ENCODE measurements at places on chromosomes 12 and 14.

DNA sequence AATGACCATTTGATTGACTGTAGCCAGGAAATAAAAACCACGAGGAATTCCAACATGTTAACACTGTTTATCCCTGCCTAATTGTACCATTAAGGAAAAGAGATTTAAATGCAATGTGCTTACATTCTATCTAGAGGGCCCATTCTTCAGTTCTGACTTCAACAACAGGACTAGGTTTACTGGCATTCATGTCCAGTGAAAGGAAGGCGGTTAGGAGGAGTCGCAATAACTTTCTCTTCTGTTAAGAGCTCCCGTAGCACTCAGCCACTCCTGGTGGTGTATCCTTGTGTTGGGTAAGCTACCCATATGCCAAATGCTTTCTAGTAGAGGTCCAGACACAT is 154.7 kb downstream of the STXBP6 start:
- DNase-seq: no peak

DNA sequence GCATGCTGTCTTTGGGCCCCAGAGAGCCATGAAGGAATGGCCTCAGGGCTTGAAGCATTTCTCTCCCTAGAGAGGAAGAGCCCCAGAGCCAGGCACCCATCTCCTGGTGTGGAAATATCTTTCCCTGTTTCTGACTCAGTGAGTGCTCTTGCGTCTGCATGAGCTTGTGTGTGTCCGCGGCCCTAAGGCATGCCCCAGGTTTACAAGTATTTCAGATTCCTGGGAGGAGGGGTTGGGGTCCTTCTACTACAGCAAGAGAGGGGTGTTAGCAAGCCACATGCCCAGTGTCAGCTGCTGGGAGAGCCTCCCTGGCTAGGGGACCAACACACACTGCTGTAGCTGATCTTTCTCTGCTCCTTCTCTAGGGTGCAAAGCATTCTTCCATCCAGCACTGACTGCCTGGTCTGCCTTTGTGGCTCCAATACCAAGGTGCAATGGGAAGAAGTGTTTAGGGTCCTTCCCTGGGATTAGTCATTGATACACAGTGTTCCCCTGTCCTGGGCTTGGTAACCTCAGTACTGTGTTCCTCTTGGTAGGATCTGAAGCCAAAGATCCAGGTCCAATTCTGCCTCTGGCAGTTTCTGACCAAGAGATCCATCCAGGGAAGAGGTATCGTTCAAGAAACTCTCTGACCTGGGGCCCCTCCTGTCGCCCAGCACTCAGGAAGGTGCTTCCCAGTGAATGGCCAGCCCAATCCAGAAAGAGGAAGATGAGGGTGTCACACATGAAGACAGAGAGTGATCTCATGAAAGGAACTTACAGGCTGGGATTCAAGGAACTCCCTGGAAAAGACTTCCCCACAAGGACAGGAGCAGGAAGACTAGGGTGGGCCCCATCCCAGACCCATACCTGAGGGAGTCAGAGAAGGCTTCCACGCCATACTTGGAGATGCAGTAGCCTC is 3.1 kb downstream of the RDH16 start:
- DNase-seq: no peak

- no peak for DNase-seq
Measured at GRCh38 chr12:74204236-74204635, 333.4 kb upstream of the ATXN7L3B start.

DNA sequence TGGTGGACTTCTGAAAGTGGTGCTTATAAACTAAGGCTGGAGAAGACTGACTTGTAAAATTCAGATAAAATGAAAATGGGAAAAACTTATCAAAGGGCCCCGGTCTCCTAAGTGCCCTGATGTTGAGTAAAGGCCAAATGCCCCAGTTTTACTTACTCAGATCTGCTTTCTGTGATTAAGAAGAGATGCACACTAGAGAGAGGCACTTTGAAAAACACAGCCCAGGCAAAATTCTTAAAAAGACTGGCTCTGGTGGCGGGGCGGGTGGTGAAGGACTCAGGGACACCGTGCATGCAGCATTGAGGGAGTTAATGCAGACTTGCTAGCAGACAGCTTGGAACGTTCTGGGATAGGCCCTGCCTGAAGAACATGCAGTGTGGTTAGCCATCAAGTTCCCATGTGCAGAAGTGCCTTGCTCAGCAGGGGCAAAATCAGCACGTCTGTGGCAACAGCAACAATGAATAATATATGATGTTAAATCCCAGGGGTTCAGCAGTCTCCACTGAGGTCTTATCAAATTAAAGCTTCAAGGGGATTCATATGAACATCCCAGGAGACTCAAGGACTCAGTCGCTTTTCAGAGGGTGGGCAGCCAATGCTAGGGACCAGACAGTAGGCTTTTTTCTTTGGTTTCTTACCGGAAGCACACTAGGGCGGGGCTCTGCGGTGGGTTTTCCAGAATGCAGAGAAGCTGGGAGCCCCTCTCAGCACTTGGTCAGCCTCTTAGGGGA is 105.0 kb downstream of the DAD1 start:
- DNase-seq: no peak

GRCh38 chr14:20177433-20177974 is 13.2 kb upstream of the OR11G2 start:
- DNase-seq: no peak

DNA sequence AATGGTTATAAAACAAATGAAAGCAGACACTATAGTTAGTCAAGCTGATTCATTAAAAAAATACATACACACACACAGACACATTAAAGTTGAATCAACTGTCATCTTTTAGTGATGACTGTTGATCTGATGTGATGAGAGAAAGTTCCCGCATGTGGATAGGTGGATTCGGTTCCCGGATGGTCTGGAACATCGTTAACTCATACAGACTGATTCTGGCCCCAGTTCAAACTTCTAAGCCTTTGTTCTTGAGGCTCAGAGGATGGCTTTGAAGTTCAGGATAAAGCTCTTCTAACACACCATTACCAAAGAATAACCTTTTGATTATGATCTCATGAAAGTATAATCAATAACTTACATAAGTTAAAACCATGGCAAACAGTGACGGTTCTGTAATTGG is 27.5 kb downstream of the WIF1 start:
- DNase-seq: no peak

GRCh38 chr12:2696136-2696535 is 98.6 kb upstream of the FKBP4 start:
- no peak for DNase-seq

GRCh38 chr14:77266336-77266735 is 4.7 kb downstream of the NGB start:
- no peak for DNase-seq

DNA sequence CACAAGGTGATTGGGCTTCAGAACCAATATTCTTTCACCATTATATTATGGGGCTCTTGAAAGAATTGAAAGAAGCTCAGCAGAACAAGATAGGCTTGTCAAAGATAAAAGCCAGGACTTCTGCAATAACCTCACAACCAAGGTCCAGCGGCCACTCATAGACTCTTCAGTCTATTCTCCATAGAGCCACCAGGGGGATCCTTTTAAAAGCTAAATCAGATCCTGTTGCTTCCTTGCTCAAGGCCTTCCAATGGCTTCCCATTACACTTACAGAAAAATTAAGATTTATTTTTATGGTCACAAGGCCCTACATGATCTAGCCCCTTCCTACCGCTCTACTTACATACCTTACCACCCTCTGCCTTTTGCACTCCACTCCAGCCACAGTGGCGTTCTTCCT is 169.6 kb downstream of the C12orf42 start:
- DNase-seq: no peak

DNA sequence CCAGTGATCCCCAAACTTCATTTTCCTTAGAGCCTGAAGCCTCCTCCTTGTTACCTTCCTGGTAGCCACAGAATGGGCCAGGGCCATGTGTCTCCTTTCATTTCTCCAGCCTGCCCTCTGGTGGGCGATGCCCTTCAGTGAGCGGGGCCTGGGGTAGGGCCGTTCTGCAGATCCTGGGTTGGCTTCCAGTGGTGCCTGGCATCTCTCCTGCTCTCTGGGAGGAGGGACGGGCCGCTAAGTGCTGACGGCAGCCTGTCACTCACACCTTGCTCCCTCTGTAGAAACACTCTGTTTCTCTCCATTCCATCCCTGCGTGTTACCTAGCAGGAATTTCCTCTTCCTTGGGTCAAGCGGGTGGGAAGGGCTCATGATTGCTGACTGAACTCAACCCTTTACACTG is 232.1 kb downstream of the CACNA1C start:
- DNase-seq: no peak

GRCh38 chr14:105563347-105563737 is 37.0 kb downstream of the TMEM121 start:
- DNase-seq: no peak

DNA sequence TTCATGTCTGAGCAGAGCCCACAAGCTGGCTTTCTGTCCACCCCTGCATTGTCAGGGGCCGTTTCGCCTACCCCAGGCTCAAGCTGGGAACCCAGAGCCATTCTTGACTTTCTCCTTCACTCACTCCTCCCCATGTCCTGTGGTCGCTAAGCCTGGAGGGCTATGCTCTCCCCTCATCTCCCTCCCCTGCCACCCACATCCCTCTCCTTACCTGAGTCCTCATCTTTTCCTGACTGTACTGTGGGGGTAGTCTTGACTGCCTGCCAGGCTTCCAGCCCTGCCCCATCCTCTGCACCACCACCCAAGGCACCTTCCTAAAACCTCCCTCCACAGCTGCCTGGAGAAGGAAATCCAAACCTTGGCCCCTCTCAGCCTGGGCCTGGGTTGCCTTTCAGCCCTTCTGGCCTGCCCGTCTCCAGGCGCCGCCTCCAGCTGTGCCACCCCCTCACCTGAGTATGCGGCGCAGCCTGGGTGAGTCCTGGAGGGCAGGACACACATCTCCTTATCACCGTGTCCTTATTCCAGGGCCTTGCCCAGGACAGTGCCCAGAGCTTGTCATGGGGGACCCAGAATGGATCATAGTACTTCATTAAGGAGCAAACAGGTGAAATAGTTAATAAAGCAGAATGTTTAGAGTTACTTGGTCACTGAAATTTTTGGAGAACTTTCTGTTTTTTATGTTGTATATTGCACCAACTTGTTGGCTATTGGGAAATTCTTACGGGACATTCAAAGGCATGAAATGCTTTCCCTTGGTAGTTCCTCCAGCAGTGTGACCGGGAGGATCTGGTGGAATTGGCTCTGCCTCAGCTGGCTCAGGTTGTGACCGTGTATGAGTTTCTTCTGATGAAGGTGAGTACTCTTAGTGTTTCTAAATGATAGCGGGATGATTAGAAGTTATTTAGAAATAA is 14.5 kb downstream of the ZNF839 start:
- DNase-seq: no peak

DNA sequence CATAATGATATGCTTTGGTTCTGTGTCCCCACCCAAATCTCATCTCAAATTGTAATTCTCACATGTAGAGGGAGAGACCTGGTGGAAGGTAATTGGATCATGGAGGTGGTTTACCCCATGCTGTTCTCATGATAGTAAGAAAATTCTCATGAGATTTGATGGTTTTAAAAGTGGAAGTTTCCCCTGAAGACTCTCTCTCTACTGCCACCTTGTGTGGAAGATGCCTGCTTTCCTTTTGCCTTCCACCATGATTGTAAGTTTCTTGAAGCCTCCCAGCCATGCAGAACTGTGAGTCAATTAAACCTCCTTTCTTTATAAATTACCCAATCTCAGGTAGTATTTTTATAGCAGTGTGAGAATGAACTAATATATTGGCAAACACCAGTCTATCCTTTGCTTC is 260.4 kb upstream of the PPFIA2 start:
- DNase-seq: no peak

DNA sequence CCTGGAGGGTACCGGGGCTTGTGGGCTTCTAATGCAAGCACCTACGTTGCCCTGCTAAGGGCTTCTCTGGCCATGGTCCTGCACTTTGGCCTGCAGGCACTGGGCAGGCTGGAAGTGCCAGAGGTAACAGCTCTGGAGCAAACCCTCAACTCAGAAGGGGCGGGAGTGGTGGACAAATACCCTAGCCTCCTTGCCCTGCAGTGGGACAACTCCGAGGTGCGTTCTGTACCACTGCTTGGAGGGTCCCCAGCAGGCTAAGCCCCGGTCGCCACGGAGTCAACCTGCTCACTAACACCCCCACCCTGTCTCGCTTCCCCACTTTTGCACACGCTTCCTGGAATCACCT is 20.4 kb upstream of the BEGAIN start:
- no peak for DNase-seq

GRCh38 chr14:78007160-78007559 is 163.0 kb upstream of the NRXN3 start:
- no peak for DNase-seq

DNA sequence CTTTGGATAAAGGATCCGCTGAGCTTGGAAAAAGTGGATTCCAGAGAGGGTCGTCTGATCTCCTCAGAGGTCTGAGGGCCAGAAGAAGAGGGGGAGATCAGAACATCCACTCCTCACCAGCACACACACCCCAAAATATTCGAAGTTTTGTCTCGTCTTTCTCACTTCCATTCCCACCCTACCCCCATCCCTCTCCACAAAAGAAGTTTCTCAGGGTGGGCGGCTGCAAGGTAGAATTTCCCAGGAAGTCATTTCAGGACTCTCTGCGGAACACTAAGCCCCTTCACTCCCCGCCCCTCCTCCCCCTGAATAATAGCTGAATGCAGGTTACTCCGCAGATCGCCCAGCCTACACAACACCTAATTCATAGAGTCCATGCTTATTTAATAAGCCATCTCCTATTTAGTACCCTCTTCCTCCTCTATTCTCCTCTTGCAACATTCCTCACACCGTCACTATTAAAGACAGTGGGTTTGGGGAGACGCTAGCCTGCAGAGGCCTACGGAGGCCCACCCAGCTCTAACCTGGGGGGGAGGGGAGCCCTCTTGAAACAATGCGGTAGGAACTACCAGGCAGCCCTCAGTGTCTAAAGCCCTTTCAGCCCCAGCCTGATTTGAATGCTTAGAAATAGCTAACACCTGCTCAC is 649 bp upstream of the SALL2 start:
- DNase-seq: peak; percentile 58

DNA sequence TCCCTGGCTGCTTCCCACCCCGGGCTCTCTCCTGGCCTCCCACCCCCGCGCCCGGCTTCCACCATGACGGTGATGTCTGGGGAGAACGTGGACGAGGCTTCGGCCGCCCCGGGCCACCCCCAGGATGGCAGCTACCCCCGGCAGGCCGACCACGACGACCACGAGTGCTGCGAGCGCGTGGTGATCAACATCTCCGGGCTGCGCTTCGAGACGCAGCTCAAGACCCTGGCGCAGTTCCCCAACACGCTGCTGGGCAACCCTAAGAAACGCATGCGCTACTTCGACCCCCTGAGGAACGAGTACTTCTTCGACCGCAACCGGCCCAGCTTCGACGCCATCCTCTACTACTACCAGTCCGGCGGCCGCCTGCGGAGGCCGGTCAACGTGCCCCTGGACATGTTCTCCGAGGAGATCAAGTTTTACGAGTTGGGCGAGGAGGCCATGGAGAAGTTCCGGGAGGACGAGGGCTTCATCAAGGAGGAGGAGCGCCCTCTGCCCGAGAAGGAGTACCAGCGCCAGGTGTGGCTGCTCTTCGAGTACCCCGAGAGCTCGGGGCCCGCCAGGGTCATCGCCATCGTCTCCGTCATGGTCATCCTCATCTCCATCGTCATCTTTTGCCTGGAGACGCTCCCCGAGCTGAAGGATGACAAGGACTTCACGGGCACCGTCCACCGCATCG is 1.8 kb downstream of the KCNA1 start:
- DNase-seq: no peak

DNA sequence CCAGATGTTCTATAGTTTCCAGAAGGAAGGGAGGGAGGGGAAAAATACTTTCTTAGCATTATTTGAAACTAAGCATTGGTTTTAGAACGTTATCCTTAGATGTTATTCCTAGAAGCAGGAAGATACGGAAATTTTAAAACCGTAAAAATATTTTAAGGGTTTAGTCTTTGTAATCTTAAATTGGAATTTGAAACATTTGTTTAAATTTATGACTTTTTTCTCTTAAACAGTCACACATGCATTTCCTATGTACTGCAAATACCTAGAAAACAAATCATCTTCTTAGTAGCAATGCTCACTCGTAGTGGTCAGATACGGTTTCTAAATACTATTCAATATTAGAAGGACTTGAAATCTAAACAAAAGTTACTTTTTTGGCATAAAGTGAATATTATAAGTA is 282.0 kb downstream of the ERC1 start:
- DNase-seq: no peak

All from activated CD8-positive, alpha-beta memory T cell treated with anti-CD3 and anti-CD28 coated beads for 24 hours (primary cell).